Omental fat pad (tissue), 4 donors: ENCODE measurements at places on chromosomes 1 and 21. TPM values are rescaled to one million over a fixed set of nuclear protein-coding genes. Genes with fewer than 3 reads are reported as not detected.

The WDR64 gene
- not detected for total RNA-seq

The LRRC53 gene
- not detected for total RNA-seq

The SLC35E2B gene
- 27.8 TPM for total RNA-seq

The MARK1 gene
- 9.1 TPM for total RNA-seq

DNA sequence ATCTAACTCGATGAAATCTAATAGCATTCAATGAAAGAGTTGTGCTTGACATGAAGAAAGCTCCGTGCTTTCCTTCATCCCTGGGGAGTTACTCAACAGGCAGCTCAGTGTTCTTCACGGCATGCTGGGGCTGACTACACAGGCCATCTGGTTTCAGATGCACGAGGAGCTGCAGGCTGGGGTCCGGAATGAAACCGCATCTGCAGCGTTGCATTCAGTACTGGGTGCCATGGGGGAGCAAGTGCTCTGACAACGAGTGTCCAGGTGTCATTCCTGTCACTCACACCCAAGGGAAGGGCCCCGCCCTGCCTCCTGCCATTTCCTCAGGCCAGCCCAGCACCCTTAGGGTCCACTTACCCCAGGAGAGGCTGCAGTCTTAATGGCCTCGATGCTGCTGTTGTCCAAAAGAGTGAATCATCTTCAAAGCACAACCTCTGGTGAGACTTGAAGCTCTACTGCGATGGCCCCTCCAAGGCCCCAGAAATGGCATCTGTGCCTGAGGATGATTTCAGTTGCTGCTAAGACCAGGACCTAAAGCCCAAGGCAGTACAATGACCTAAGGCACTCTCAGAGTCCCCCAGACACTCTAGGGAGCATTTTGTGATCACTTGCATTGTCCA, 61.4 kb downstream of the STUM start:
- DNase-seq: no peak

- DNase-seq: no peak
These were observed 14.3 kb upstream of the CD34 start for GRCh38 chr1:207925210-207925609.

DNA sequence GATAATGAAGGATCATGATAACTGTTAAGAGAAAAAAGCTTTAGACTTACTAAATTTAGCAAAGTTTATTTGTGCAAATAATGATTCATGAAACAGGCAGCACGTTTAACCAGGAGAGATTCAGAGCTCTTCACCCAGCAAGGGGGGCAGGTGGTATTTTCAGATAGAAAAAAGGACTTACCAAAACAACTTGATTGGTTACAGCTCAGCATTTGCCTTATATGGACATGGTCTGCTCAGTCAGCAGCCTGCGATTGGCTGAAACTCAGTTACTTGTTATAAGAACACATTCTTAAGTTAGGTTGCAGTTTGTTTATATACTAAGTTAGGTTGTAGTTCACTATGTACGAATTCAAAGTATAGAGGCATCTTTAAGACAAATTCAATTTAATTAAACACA, 165.6 kb downstream of the DUSP10 start:
- DNase-seq: no peak

DNA sequence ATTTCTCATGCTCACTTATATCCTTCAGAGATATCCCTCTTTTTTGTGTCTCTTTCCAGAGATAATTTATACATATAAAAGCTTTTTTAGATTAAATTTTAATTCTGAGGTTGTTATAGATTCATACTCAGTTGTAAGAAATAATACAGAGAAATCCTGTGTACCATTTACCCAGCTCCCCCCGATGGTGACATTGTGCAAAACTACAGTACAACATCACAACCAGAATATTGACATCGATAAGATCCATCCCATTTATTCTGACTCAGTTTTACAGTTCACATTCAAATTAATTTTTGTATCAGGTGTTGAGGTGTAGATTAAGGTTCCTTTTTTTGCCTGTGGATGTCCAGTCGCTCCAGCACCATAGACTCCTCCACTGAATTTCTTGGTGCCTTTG, 14.3 kb downstream of the DMRTB1 start:
- no peak for DNase-seq
